ENCODE measurements at places on chromosomes 11 and 22. TPM values are rescaled to one million over a fixed set of nuclear protein-coding genes. Genes with fewer than 3 reads are reported as not detected.

- peak; percentile 74 for DNase-seq
- no peaks in the 10 kb centered on the region for H3K36me3 ChIP-seq
- H3K27ac ChIP-seq, result no peak overlapping the region
- H3K27me3 ChIP-seq, result no peaks in the 10 kb centered on the region
These were observed 32.2 kb upstream of the AQP11 start for GRCh38 chr11:77557553-77557952.

C2CD2L gene
- total RNA-seq, result 3.1 TPM

DNA sequence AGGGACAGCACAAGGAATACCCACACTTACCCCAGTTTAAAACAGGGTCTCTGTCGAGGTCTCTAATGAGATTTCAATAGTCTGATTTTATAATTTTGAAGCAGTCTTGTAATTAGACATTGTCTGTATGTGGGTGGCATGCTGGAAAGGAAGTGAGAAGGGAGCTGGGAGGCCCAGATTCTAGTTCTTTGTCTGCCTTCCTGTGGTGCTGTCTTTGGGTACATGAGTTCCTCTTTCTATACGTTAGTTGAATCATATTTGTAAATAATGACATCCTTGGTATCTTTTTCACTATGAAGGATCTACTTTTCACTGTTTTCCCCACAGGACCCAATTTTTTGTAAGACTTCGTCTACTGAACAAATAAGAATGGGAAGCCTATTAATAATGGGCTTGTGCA is 42.0 kb upstream of the TENM4 start:
- H3K27ac ChIP-seq, result no peak overlapping the region
- H3K36me3 ChIP-seq, result no peaks in the 10 kb centered on the region
- H3K4me3 ChIP-seq, result no peak overlapping the region
- H3K27me3 ChIP-seq, result peaks cover 14% of the 10 kb centered on the region
- no peaks in the 10 kb centered on the region for H3K4me1 ChIP-seq

TMEM86A gene
- 7.6 TPM for total RNA-seq

DNA sequence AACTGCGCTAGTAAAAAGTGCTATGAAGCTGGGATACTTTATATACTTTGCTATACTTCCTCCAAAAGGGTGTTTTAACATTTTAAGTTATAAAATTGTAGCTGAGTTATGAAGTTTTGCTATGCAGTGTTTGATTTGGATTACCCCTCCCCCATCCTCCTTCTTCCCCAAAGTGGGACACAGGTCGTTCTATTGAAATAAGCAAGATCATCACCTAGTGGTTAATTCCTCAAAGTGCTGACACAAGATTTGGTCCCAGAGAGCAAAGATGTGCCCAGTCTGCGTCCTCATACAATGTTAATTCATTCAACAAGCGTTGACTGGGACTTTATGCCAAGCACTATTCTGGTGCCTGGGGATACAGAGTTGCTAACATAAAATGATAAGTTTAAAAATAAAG is 78.5 kb downstream of the SPON1 start:
- no peak overlapping the region for H3K4me3 ChIP-seq
- H3K36me3 ChIP-seq, result no peaks in the 10 kb centered on the region
- DNase-seq, result no peak
- peaks cover 6% of the 10 kb centered on the region for H3K27me3 ChIP-seq
- no peak overlapping the region for H3K27ac ChIP-seq

- H3K4me3 ChIP-seq, result no peak overlapping the region
- no peaks in the 10 kb centered on the region for H3K27me3 ChIP-seq
- H3K27ac ChIP-seq, result no peak overlapping the region
- peaks cover 11% of the 10 kb centered on the region for H3K4me1 ChIP-seq
- no peaks in the 10 kb centered on the region for H3K36me3 ChIP-seq
- no peak for DNase-seq
These were observed 116.7 kb downstream of the NTM start for GRCh38 chr11:131486937-131487635.

GRCh38 chr11:124832571-124832970 is 32.4 kb upstream of the MSANTD2 start:
- H3K27me3 ChIP-seq, result peaks cover 7% of the 10 kb centered on the region
- no peak for DNase-seq
- peaks cover 7% of the 10 kb centered on the region for H3K4me1 ChIP-seq
- no peak overlapping the region for H3K27ac ChIP-seq

PTPRCAP gene
- total RNA-seq, result 0.49 TPM

Measured in endodermal cell (in vitro differentiated cells).